ENCODE measurements at places on chromosomes 16 and 17.

DNA sequence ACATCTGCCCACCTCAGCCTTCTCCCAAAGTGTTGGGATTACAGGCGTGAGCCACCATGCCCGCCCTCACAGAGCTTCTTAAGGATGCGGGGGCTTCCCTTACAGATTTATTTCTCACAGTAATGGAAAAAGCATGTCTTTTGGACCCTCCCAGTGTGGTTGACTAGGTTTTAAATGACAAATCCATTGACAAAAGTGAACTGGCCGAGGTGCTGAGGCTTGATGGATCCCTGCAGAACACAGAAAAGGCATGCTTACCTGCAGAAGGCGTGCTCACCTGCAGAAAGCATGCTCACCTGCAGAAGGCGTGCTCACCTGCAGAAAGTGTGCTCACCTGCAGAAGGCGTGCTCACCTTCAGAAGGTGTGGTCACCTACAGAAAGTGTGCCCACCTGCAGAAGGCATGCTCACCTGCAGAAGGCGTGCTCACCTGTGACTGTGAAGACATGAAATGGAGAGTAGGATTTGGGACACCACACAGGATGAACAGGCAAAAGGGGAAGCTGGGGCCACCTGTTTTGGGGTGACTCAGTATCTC is 15.1 kb upstream of the BBS2 start:
- DNase-seq, result no peak

DNA sequence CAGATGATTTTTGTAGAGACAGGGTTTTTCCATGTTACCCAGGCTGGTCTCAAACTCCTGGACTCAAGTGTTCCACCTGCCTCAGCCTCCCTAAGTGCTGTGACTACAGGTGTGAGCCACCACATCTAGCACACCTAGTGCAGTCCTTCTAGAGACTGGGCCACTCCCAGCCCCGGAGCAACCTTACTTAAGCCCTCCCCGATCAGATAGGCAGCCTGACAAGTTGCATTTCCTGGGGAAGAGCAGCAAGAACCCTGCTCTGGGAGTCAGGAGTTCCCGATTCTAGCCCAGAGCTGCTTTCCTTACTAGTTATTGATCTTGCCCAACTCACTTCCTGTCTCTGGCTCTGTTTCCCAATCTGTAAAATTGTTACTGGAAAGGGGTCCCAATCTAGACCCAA is 7.0 kb upstream of the NAGLU start:
- no peak for DNase-seq

GRCh38 chr16:5461574-5461973 is 364.0 kb upstream of the EEF2KMT start:
- no peak for DNase-seq

DNA sequence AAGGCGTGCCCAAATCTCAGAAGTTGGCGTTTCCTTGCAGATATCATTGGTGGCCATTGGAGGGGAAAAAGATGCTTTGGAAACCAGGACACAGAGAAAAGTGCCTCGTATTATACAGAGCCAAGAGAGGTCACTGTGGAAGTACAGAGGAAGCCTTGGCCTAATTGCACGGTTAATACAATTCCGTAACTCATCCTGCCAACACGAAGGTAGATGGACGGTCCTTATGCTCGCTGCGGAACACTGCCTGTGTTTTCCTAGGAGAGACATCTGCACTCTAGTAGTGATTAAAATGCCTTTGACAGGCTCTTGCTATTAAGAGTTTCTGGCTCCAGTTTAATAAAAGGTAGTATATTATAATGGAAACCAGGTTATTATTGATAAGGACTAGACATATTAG is 536.4 kb downstream of the WWOX start:
- no peak for DNase-seq

DNA sequence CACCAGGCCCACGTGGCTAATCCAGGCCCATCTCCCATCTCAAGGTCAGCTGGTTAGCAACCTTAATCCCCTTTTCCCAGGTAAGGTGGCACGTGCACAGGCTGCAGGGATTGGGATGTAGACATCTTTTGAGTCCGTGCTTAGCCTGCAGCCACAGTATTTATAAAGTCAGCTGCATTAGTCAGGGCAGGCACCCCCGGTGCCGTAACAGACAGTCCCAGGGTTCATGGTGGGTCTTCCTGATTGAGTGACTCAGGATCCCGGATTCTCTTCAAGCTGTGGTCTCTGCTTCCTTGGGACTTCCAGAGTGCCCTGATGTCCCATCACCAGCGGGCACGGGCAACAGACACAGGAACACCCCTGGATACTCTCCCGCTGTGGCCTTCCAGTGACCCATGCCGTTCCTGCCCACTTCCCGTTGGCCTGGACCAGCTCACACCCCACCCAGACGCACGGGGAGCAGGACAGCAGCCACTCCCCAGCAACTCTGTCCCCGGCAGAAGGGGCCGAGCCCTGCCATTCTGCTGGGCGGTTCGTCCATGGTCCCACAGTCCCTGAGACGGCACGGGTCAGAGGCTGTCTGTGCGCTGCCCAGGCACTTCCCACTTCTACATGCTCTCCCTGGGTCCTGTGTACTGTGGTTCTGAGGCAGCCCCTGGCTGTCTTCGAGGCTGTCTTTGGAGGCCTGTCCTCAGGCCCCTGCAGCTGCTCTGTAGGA is 248.6 kb upstream of the GSE1 start:
- DNase-seq, result no peak

DNA sequence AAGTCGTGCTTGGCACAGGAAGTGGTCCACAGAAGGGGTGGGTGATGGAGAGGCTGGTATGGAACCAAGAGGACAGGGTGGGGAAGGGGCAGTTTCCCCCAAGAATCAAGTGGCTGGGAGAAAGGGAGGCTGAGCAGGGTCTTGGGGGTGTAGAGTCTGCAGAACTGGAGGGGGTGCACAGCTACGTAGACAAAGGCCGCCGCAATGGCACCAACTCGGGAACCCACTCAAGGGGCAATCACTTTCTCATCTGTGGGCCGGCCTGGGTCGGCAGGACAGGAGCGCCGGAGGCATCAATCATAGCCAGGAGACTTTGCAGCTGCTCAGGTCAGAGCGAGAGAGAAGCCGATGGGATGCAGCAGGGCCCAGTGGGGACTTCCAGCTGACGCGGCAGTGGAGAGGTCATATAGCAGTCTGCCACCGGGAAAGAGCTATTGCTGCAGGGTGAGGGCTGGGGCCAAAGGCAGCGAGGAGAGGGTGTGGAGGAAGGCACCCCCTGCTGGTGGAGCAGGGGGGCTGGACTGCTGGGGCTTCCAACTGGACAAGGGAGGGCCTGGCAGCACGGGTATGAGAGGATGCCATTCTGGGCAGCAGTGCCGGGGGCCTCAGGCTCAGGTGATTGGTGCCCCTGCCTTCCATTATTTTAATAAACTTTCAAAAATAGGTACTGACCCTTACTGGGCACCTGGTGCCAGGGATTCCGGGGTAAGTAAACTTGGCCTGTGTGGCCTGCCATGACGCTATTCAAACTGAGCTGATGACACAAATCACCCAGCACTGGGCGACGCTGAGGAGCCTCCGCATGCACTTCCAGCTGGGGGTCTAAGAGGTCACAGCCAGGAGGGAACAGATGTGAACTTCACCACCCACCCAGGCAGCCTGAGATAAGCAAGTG is 52.5 kb upstream of the MTSS2 start:
- DNase-seq, result no peak

- no peak for DNase-seq
These were observed 142.0 kb upstream of the CCL2 start for GRCh38 chr17:34113089-34113488.

DNA sequence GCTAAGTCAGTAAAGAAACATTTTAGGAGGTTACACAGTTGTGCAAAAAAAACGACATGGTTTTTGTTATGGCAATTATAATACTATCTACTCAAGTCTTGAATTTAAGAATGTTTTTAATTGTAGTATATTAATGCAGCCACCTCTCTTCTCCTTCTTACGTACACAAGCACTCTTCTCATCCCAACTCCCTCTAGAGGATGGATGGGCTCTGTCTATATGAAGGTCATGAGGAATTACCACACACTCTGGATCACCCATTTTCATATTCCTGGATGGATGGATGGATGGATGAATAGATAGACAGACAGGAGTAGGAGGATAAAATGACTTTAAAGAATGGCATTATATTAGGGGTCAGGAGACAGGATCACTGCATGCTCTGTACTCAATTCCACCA is 120.0 kb downstream of the PHKB start:
- DNase-seq, result no peak

DNA sequence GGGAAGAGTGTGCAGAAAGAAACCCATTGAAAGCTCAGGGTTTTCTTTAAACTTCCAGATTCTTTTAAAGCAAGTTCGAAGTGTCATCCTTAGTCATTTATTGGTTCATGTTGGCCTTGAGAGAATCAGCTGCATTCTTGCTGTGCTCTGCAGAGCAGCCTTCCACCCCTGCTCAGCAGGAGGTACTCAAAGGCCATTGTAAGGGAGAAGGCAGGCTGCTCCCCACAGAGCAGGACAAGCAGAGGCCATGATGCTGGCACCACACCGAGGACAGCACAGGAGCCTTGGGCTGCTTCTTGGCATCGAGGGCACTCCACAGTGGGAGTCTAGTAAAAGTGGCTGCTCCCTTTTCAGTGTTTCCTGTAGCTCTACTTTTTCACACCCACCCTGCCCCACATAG is 29.6 kb downstream of the NMT1 start:
- DNase-seq, result no peak

- no peak for DNase-seq
These were observed 81.4 kb downstream of the GRIN2A start for GRCh38 chr16:10100829-10101228.

GRCh38 chr17:48427598-48427997 is 2.4 kb downstream of the SKAP1 start:
- DNase-seq, result peak; percentile 28

DNA sequence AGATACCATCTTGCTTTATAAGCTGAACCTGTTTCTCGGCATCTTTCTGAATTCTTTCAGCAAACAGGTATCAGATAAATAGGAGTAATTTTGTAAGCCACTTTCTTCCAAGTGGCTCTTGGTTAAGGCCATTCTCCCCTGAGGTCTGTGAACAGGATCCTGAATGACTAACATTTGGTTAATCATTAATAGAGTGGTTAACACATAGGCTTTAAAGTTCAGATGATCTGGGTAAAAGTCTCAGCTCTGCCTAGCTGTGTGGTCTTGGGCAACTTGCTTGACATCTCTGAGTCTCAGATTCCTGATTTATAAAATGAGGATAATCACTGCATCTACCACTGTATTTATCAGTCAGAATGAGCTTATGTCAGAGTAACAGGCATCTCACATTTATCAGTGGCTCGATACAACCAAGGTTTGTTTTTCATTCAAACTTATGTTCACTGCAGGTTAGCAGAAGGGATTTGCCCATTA is 44.4 kb upstream of the ANKFN1 start:
- no peak for DNase-seq

DNA sequence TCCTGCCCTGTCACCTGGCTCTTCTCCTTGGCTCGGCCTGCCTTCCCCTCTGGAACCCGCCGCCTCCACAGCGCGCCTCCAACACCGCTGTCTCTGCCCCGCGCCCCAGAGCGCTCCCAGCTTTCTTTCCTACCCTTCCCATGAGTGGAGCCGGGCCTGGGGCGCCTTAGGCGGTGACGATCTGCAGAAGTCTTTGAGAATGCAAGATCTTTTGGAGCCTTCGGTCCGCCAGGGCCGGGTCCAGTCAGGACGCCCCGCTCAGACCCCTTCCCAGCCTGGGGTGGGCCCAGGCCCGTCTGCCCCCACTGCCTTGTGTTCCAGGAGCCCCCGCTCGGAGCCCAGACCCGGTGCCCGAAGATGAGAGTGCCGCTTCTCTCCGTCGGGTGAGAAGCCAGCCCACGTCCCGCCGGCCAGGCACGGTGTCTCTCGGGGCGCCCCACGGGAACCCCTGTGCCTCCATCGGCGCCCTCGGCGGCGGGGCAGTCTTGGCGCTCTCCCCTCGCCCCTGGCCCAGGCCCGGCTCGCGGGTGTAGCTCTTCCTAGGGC is 40.0 kb downstream of the MRM1 start:
- no peak for DNase-seq

DNA sequence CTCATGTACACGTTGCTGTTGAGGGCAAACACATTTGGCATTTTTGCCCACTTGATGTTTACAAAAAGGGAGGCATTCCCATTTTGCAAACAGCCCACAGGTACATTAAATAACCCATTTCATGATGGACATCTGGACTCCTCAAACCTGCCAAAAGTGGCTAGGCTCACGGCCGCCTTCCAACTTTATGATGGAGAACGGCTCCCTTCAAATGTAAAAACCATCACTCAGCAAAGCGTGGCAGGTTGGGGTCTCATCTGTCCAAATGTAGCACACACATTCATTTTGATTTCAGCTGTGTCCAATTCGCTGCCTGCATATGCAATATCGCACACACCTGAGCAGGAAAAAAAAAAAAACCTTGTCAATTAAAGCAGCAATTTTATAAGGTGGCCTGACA is 417.8 kb downstream of the TMEM114 start:
- DNase-seq, result no peak

- DNase-seq, result no peak
These were observed 179.6 kb downstream of the AIPL1 start for GRCh38 chr17:6255322-6255721.

DNA sequence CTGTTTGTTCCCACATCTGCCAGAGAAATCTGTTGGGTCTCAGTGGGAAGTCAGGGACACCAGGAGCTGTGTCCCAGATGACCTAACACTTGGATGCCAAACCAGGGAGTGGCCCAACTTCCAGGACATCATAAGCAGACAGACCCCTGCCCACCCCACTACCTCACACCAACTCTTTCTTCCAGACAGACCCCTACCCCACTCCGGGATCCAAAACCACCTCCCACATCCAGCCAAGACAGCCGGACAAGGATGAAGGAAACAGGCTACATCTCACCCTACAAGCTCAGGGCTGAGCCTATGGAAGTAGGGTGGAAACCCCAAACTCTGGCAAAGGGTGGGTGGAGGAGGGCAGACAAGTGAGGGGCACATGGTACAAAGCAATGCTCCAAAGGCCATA is 3.6 kb downstream of the HDAC5 start:
- no peak for DNase-seq

DNA sequence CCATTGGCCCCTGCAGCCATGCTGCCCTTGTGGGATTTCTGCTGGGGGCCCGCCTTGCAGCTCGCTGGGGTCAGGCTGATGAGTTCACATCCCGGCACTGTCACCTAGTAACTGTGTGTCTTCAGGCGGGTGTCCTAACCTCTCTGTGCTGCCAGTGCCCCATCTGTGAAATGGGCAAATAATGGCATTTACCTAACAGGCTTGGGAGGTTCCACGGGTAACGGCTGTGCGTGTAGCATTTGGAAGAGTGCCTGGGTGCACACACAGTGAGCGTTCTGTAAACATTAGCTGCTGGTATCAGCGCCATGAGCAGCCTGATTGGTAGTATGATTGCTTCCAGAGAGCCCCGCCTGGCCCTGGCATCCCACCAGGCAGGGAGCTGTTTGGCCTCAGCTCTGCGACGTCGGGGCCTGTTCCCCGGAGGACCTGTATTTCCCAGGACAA is 167.3 kb upstream of the GSE1 start:
- no peak for DNase-seq

- no peak for DNase-seq
These were observed 9.7 kb upstream of the NXPH3 start for GRCh38 chr17:49565948-49566491.

- no peak for DNase-seq
These were observed 7.3 kb downstream of the MFSD6L start for GRCh38 chr17:8791910-8792270.

- DNase-seq, result no peak
These were observed 6.6 kb downstream of the DEF8 start for GRCh38 chr16:89955001-89955685.

Data from T-helper 17 cell (primary cell).